Transverse colon (tissue), 4 donors: ENCODE measurements at places on chromosomes 12 and 14. TPM values are rescaled to one million over a fixed set of nuclear protein-coding genes. Genes with fewer than 3 reads are reported as not detected.

The RIPK3 gene
- total RNA-seq: 19.3 TPM

The STK38L gene
- 18.5 TPM for total RNA-seq

The HECTD1 gene
- 111 TPM for total RNA-seq

The DDN gene
- not detected for total RNA-seq

The APOF gene
- not detected for total RNA-seq

The FBXL14 gene
- total RNA-seq: 44.4 TPM

The NPC2 gene
- total RNA-seq: 88.3 TPM

The CLEC6A gene
- total RNA-seq: not detected

The HOXC10 gene
- total RNA-seq: not detected

The TSHR gene
- total RNA-seq: 1.2 TPM

The IPO4 gene
- 15.9 TPM for total RNA-seq

The GUCY2C gene
- 20.5 TPM for total RNA-seq

The CLEC1B gene
- total RNA-seq: not detected

The GPR84 gene
- not detected for total RNA-seq

The PTPRR gene
- total RNA-seq: 31.4 TPM

The DHH gene
- 0.32 TPM for total RNA-seq

The ATXN3 gene
- total RNA-seq: 27.2 TPM

The TEX22 gene
- not detected for total RNA-seq

The TAS2R50 gene
- 4.1 TPM for total RNA-seq

The CEBPE gene
- not detected for total RNA-seq

The LRFN5 gene
- total RNA-seq: 4.5 TPM

The ARID2 gene
- total RNA-seq: 36.6 TPM

The RAD9B gene
- total RNA-seq: not detected

The SIX6 gene
- total RNA-seq: not detected

The OR4K13 gene
- total RNA-seq: not detected

The WNT1 gene
- not detected for total RNA-seq

The DHRS2 gene
- total RNA-seq: not detected

The HELB gene
- 1.4 TPM for total RNA-seq

The SRP54 gene
- total RNA-seq: 14.7 TPM
